NCI-H1694 (cell line): ENCODE measurements at places on chromosomes 13 and 19.

GRCh38 chr19:10987571-10988297 lies 26.9 kb downstream of the SMARCA4 start:
- no peak for DNase-seq

- DNase-seq: no peak
Observed at GRCh38 chr19:45876411-45877197, 9.3 kb downstream of the IRF2BP1 start.

DNA sequence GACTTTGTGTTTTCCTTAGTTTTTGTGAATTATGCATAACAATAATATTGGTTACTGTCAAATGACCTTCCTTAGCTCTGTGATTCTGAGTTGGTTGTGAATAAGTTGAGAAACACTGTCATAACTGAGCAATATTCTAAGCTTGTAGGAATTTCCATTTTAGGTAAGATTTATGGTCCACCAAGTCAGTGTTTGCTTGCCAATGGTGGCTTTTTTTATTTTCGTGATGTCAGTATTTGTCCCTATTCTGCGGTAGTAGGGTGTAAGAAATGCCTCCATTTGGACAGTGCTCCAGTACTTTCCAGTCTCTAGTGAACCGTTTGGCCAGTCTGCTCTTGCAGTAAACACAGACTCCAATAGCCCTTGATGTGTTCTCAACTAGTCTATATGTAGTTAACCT lies 94.7 kb downstream of the FRY start:
- no peak for DNase-seq

- no peak for DNase-seq
Observed at GRCh38 chr13:62524061-62524460, 1108.4 kb upstream of the PCDH20 start.

GRCh38 chr19:34676697-34677385 lies at the start of gene SCGB2B2:
TSS of gene SCGB2B2 (minus strand) at chr19:34677159. CDS start at chr19:34594563, 82,596 bp downstream.
- DNase-seq: peak; percentile 91

- DNase-seq: no peak
Observed at GRCh38 chr19:18000480-18000914, 7.5 kb upstream of the ARRDC2 start.

DNA sequence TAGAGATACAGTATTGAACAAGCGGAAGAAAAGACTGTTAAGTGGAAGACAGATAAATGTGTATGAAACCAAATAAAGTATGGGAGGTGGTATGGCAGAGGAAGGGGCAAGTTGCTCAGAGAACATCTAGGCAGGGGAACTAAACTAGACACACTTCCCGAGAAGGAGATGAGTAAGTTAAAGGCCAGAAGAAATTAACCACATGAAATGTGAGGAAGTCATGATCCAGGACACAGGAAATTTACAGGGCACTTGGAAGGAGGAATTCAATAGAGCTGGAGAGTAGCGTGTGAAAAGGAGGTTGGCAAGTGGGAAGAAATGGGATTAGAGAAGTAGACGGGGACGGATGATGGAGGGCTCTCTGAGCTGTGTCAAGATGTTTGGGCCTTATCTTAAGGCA lies 208.8 kb downstream of the COG6 start:
- no peak for DNase-seq

- DNase-seq: no peak
Observed at GRCh38 chr19:18543814-18544475, 572 bp upstream of the FKBP8 start.

DNA sequence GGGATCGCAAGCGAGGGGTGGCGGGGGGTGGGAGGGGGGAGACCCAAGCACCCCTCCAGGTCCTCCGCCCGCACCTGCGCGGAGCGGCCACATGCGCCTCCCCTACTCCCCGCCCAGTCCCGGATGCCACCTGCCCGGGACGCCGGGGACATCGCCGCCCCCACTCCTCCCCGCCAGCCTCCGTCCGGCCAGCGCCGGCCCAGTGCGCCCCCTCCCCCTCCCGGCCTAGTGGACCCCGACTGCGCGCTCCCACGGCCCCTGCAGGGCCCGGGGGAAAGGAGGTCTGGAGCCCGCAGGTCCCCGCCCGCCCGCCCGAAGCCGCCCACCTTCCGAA lies 263 bp downstream of the RHPN2 start:
- no peak for DNase-seq

DNA sequence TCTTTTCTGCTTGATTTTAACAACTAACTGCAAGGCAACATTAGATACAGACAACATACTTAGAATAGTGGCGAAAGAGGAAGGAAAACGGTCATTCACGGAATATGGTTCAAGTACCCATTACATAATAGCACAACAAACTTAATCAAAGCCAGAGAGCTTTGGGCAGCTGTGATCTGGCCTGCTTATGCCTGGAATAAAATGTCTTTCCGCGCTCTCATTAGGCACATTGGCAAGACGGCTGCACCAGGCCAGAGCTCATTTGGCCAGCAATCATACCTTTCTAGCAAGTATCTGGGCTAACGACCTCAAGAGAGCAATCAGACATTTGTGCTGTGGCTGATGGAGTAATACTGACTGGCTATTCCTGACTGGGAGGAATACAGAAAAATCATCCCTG lies 112.8 kb downstream of the NALCN start:
- no peak for DNase-seq

DNA sequence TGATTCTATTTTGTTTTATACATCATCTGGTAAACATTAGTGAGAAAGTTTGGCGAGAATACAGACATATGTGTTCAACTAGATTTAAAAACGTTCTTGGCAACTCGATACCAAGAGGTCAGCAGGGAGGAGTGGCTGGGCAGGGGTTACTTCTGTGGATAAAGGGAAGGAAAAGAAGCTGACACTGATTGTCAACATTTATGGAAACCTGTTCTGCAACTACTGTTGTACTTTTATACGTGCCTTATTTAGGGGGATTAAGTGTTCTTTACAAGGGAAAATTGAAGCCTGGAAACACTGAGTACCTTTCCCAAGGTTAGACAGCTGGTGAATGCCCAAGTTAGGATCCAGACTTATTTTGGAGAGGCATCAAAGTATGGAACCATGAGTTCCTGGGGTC lies 65.0 kb downstream of the MTUS2 start:
- DNase-seq: no peak

GRCh38 chr13:76461999-76462398 lies 424.2 kb downstream of the KCTD12 start:
- peak; percentile 34 for DNase-seq

DNA sequence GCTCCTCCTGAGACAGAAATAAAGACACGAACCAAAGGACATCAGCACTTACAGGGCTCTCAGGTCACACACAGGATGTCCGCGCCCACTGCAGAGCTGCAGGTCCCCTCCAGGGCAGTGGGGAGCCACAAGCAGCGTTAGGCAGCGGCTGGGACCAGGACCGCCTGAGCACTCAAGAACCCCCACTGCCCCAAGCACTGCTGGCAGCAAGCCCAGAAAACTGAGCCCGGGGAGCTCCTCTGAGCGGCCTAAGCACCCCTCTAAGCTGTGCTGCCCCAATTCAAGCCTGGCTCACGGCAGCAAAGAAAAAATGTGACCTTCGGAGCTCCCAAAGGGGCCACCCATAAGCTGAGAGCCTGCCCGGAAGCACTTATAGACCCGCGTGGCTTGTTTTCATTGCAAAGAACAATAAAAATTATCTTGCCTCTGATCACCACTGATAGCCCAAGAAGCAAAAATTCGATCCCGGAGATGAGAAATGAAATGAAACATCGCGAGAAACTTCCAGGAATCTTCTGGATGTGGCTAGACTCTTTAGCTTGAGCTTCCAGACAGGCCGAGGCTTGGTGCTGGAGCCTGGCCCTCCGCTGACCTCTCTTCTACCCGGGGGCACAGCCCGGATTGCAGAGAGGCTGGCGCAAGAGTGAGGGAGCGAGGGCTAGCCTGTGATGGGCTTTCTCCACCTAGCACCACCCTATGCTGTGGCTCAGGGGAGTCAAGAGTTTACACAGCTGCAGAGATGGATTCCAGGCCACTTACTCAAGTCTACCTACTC lies 6.3 kb downstream of the DPP9 start:
- no peak for DNase-seq

DNA sequence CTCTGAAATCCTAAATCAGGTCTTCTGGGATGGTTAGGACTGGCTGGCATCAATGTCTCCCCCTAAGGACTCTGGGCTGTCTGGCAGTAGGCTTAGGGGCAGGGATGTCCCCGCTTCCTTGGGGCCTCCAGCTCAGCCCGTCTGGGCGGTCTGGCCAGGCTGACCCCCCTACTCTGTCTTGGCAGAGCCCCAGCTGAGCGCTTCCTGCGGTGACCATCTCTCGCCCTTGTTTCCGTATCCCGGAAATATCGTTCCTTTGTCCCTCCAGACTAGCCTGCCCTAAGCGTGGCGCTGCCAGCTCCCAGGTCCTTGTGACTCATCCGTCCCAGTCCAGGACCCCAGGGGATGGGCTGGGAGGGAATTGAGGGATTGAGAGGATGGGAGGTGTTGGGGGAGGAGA lies 11.3 kb downstream of the GTPBP3 start:
- no peak for DNase-seq
